AG10803 (cell line): ENCODE measurements at places on chromosomes 16 and 17.

DNA sequence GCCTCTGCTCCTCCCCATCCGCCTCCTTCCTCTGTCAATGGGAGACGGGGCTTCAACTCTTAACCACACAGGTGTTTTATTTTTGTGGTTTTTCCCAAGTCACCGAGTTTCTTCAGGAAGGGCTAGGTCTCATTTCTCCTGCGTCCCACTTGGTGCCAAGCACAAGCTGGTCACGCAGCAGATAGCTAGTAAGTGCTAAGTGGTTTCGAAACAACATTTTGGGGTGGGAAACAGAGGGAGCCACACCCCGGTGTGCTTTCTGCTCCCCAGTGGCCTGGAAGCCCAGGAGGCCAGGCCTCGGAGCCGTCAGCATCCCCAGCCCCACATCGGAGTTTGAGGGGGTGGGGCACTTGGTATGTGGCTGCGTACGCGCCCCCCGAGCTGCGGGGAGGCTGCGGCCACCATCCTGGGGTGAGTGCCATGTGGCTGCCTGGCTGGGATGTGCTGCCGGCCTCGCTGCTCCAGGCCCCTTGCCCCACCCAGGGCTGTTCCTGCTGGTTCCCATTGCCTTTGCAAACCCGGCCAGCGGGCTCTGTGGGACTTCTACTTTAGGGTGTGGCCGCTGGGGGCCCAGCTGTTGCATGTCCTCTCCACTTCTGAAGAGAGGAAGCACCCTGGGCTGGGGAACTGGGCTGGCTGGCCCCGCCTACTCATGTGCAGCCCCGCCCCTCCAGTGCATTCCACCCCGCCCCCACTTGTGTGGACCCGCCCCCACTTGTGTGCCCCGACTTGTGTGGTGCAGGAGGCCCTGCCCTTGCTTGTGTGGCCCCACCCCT, 55.6 kb downstream of the BAIAP2 start:
- peak; percentile 57 for DNase-seq

- DNase-seq, result no peak
Measured at GRCh38 chr17:58832514-58832913, 76.9 kb downstream of the PPM1E start.

- peak; percentile 67 for DNase-seq
Measured at GRCh38 chr17:73191443-73192205, 1.2 kb upstream of the COG1 start.

DNA sequence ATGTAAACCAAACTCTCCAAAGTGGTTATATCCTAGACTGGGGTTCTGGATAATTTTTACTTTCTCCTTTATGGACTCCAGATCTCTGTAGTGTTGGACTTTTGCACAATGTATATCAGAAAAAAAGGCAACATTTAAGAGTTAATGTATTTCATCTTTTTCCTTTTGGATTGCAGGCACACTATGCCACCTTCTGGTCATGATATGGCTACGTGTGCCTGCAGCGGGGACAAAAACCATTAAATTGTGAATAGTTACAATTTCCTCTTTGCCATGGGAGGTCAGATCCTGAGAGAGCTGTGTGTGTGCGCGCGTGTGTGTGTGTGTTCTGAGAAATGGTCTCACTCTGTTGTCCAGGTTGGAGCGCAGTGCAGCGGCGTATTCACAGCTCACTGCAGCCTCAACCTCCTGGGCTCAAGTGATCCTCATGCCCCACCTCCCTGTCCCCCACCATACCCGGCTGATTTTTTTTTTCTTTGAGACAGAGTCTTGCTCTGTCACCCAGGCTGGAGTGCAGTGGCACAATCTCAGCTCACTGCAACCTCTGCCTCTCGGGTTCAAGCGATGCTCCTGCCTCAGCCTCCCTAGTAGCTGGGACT, 4.3 kb upstream of the SGF29 start:
- DNase-seq, result peak; percentile 47

DNA sequence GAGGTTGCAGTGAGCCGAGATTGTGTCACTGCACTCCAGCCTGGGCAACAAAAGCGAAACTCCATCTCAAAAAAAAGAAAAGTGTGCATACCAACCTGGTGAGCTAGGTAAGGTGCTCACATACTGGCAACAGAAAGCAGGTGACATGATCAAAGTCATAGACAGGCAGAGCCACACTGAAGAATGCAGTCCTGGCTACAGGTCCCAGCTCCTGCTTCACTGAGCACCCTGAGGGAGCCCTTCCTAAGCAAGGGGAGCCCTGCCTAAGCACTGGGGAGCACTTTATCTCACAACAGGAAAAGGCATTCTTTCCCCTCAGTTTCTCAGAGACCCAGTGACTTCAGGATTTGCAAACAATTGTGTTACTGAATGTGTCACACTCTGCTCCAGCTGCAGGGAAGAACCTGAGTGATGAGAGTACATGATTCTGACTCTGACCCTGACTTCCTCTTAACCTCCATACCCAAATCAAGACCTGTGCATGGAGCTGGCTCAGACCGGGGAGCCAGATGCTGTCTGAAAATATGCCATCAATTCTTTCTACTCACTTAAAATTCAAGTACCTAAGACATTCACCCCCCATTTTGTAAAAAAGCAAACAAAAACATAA, 40.5 kb downstream of the ANKRD11 start:
- no peak for DNase-seq

DNA sequence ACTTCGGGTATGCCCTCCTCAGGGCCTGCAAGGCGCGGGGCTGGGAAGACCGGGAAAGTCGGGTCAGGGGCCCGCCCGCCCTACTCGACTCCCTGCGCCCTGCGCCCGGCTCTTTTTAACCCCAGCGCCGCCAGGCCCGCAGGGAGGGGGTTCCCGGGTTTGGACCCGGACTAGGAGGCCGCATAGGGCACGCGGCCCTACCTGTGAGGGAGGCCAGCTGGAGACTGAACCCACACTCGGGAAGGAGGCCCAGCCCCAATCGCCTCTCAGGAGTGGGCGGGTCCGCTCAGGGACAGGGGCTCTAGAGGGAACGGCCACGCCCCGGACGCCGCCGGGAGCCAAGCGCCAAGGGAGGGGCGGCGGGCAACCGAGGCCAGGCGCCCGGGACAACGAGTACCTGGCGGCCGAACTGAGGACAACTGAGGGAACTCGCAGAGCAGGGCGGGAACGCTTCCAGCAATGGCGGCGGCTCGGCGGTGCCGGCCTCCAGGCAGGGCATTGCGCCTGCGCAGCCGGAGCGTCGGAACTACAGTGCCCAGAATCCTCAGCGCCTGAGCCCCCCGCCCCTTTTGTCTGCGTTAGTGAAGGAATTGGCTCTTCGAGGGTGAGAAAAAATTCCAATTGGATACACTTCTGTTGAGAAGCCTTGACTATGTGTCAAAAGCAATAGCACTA, at the start of gene ZNF624:
Gene ZNF624 (minus strand): TSS at position 484 of the 675 bp plus-strand sequence.
- peak; percentile 85 for DNase-seq

GRCh38 chr16:79430191-79430678, 170.3 kb downstream of the MAF start:
- DNase-seq, result no peak

GRCh38 chr16:54140057-54140787, 146.4 kb downstream of the IRX3 start:
- no peak for DNase-seq

GRCh38 chr16:1101133-1101532, 5.1 kb upstream of the C1QTNF8 start:
- DNase-seq, result no peak

GRCh38 chr16:29898804-29899515, 390 bp downstream of the SEZ6L2 start:
- no peak for DNase-seq

DNA sequence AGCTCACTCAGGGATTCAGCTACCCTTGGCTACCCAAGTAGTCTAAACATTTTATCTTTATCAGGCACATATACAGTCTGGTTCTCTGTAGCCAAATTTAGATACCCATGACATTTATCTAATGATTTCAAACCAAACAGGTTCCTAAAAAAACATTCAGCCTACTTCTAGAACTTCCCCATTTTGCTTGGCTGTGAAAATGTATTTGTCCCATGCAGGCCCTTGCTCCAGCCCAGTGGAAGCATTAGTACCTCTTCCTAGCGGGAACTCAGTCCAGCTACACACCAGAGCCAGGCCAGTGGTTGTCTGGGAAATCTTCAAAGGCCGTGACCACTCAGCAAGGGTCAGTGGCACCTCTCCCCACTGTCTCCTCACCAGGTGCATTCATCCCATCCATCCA, 26.2 kb upstream of the NAGLU start:
- no peak for DNase-seq

- DNase-seq, result peak; percentile 79
Measured at GRCh38 chr16:57167953-57168352, 17.9 kb downstream of the PSME3IP1 start.

GRCh38 chr17:39626171-39627046, at the start of gene PPP1R1B:
TSS of gene PPP1R1B (plus strand) at chr17:39626952. CDS start at chr17:39627393, 441 bp downstream.
- DNase-seq, result no peak

DNA sequence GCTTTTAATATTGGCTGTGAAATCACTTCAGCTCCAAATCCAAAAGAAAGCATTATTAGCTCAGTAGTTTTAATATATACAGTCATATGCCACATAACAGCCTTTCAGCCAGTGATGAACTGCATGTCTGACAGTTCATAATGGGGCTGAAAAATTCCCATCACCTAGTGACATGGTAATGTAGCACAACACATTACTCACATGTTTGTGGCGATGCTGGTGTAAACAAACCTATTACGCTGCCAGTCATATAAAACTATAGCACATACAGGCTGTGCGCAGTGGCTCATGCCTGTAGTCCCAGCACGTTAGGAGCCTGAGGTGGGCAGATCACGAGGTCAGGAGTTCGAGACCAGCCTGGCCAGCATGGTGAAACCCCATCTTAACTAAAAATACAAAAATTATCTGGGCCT, 92.2 kb downstream of the TUBD1 start:
- peak; percentile 28 for DNase-seq

DNA sequence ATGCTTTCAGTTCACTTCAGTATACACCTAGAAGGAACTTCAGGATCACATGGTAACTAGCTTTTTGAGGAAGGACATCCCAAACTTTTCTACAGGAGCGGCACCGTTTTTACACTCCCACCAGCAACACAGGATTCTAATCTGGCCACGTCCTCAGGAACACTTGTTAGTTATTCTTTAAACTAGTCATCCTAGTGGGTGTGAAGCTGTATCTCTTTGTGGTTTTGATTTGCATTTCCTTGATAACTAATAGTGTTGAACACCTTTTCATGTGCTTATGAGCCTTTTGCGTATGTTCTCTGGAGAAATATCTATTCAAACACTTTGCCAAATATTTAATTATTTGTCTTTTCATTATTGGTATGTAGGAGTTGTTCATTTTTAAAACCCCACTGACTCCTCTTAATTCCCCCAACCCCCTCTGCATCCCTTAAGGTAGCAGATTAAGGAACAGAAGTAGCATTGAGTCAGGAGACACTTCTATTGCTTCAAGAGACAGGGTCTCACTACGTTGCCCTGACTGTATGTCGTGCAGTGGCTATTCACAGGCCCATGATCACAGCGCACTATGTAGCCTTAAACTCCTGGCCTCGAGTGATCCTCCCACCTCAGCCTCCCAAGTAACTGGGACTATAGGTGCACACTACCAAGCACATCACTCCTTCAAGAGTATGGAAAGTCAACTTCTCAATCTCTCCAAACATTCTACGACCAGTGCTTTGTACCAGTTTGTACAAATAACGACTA, 25.4 kb downstream of the YWHAE start:
- no peak for DNase-seq

DNA sequence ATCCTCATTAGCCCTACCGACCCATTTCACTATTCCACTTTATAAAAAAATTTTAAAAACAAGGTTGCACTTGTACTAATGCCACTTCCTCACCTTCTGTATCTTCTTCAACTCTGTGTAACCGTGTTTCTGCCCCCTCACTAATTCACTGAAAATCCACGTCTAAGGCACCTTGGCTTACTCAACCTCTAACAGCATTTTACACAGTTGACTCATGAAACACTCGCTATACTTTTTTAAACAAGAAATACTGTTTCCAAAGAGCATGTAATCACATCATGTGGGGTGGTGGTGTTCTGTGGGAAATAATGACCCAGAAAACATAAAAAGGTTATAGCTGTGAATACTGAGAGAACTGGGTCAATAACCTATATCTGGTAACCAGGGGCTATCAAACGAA, 79.9 kb downstream of the NCOR1 start:
- DNase-seq, result no peak

- DNase-seq, result peak; percentile 7
Measured at GRCh38 chr16:1014771-1015495, 33.4 kb downstream of the SOX8 start.

DNA sequence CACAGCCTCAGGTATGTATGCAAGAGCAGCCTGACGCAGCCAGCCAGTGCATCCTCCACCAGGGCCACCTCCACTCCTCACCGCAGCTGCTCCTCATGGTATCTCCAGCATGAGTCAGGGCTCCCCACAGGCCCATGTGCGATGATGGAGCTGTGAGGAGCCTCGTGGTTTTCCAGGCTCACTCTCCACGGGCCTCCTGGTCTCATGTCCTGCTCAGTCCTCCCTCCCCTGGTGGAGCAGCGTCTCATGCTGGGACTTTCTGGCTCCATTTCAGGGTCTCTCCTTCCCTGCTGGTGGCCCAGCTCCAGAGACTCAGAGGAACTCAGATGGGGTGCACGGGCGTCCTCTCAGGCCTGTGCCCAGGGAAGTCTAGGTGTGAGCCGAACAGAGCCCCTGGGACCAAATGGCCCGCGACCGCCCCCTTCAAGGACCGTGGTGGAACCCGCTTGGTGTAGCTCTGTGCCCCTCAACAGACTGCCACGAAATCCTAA, 70.4 kb downstream of the METRNL start:
- DNase-seq, result peak; percentile 40

DNA sequence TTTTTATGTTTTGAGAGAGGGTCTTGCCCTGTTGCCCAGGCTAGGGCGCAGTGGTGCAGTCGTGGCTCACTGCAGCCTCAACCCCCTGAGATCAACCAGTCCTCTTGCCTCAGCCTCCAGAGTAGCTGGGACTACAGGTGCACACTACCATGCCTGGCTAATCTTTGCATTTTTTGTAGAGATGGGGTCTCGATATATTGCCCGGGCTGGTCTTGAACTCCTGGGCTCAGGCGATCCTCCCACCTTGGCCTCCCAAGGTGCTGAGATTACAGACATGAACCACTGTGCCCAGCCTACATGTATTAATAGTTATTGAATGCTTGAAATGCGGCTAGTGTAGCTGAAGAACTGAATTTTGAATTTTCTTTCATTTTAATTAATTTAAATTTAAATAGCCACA, 12.2 kb downstream of the C1QTNF1 start:
- DNase-seq, result no peak

GRCh38 chr16:15779664-15780351, 77.0 kb downstream of the MYH11 start:
- DNase-seq, result no peak

DNA sequence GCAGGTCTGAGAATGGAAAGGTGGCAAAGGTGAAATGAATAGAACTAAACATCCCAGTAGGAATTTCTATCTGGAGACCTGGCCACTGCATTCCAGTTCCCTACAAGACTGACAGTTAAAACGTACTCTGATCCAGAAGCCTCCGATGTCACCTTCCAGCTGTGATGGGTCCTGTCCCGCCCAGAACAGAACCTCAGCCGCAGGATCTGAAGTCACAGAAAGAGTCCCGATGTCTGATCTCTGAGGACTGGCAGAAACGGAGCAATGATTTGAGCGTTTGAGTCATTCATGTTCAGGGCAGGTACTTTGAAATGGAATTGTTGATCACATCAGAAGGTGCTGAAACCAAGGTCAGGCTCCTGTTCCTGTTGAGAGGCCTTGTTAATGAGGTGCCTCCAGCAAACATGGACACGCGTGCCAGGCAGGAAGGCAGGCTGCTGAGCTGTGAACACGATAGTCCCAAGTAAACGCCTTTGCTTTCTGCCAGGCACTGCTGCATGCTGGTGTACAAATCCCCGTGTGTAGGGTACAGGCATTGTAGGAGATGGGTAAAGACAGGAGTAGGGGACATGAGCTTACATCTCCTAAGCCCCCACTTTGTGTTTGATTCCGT, 61.4 kb downstream of the VAT1L start:
- DNase-seq, result no peak

- no peak for DNase-seq
Measured at GRCh38 chr17:69508814-69509213, 94.3 kb downstream of the MAP2K6 start.
